Cerebellar nuclear complex (tissue), 1 donor: ENCODE measurements at places on chromosomes 3 and 15.

- DNase-seq, result no peak
Measured at GRCh38 chr3:195692781-195693427, 27.9 kb upstream of the MUC20 start.

GRCh38 chr3:197340521-197340871, 42.1 kb upstream of the DLG1 start:
- DNase-seq, result no peak

DNA sequence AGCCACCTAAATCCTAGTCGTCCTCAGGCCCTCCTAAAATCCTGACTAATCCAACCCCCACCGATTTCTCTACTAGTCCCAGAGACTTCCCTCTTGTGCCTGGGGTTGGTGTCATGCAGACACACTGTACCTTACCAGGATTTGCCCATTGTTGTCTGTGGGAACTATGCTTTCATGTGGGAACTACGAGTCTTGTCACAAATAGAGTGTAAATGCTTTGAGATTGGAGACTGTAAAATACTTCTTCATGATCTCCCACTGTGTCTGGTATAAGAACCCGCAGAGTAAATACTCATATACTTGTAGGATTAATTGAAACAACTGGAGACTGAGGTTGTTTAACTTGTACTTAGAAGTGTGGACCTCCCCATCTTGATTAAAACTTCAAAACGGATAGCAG, 11.2 kb downstream of the B3GNT5 start:
- DNase-seq, result no peak

- no peak for DNase-seq
Measured at GRCh38 chr3:183074261-183074660, 25.0 kb downstream of the MCCC1 start.

DNA sequence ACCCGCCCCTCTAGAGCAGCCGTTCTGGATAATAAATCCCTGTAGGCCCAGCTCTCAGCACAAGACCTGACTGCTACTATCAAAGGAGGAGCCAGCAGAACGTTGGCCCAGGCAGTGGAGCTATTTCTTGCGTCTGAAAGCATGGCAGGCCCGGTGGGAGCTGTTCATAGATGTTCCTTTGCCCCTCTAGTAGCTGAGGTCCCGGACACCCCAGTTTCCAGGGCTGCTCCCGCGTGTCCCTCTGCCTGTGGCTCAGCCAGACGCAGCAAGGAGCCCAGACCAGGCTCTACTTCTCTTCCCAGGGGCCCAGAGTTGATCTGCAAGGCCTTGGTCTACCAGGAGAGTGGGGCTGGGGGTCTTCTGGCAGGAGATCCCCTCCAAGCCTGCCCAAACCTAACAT, 76.1 kb downstream of the FAM174B start:
- no peak for DNase-seq

GRCh38 chr3:104040896-104041295, 1325.8 kb upstream of the ALCAM start:
- DNase-seq, result no peak

GRCh38 chr15:70508561-70509281, 254.6 kb downstream of the UACA start:
- DNase-seq, result no peak

- no peak for DNase-seq
Measured at GRCh38 chr3:159441279-159441678, 547.4 kb upstream of the IL12A start.

DNA sequence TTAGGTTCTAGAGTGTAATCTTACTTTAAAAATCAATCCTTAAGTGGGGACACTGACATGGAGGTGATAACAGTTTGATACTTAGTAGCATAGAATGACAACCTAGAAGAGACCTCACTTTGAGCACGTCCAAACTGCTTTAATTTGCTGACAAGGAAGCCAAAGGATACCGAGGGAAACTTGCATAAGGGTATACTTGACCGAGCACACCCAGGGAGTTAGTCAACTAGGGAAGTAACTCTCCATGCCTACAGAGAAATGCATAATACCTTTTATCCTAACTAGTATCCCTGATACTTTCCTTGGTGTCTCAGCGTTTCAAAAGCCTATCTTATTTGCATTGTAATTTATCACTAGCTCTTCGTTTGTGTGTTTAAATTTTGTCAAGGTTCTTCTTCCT, 5.5 kb upstream of the TPRG1 start:
- DNase-seq, result no peak

GRCh38 chr15:63212050-63213004, 22.9 kb downstream of the RAB8B start:
- no peak for DNase-seq

- DNase-seq, result no peak
Measured at GRCh38 chr15:81317642-81318017, 6.3 kb downstream of the STARD5 start.

DNA sequence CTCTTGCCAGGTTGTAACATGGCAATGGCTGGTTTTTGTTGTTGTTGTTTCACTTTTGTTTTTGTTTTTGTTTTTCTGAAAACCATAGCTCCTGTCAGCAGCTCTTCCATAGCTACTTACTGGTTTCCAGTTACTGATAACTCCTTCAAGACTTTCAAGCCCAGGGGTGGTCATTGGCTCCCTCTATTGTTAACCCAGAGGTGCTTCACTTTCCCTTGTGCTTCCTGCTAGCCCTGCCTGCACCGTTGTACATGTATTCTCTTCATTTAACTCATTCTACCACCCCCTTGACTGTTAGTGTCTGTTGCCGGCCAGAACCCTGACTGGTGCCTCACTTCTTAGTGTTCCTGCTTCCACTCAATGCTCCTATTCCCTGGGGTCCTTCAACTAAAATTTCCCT, 4.2 kb upstream of the TRAT1 start:
- DNase-seq, result no peak

DNA sequence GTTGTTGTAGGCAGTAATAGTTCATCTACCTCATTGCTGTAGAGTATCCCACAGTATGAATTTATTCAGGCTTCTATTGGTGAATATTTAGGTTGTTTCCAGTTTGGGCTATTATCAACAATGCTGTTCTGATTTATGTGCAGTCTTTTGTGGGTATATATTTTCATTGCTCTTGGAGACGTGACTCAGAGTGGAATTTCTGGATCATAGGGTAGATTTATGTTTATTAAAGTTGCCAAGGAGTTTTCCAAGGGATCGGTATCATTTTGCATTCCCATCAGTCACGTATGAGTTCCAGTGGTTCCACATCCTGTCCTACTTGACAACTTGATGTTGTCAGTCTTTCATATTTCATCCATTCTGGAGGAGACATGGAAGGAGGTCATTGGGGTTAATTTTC, 8.4 kb upstream of the HRH1 start:
- no peak for DNase-seq

GRCh38 chr15:101064795-101065569, 145.8 kb downstream of the LRRK1 start:
- DNase-seq, result no peak

- no peak for DNase-seq
Measured at GRCh38 chr3:75237477-75237876, 426.7 kb upstream of the FRG2C start.

DNA sequence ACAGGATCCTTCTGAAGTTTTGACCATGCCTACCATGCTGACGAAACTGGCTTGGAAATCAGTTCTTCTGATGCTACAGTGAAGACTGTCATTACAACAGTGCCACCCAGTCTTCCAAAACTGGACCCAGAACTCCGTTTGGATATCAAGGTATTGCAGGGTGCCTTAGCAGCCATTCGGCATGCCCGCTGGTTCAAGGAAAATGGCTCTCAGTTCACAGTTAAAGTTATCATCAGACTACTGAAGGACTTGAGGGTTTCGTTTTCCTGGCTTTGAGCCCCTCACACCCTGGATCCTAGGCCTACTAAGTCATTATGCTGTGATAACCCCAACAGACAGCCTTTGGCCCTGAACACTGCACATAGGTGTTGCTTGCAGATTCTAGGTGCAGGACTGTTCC, 351.0 kb downstream of the MAGI1 start:
- no peak for DNase-seq

GRCh38 chr3:73271-73670, 123.3 kb upstream of the CHL1 start:
- DNase-seq, result no peak

- no peak for DNase-seq
Measured at GRCh38 chr3:101779822-101780381, 891 bp downstream of the NXPE3 start.

DNA sequence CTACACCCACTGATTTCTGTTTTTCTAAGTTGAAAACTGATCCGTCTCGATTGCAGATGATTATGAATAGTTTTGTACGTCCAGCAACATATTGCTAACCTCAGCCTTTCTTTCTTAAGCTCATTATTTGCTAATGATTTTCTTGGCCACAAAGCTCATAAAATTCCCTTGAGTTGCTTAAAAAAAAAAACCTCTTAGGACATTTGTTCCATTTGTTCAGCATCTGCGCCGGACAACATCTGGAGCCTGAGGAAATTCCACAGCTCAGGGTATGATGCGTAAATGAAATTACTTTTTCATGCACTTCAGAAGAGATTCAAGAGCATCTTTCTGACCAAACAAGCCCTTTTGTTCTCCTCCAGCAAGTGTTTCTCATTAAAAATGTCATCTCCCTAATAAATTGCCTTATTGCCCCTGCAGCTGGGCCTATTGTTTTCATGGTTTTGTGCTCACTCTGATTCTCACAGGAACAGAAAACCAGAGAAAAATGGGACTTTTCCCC, 249.1 kb upstream of the MCTP2 start:
- DNase-seq, result no peak

- no peak for DNase-seq
Measured at GRCh38 chr15:77028451-77029165, 33.7 kb downstream of the PSTPIP1 start.

DNA sequence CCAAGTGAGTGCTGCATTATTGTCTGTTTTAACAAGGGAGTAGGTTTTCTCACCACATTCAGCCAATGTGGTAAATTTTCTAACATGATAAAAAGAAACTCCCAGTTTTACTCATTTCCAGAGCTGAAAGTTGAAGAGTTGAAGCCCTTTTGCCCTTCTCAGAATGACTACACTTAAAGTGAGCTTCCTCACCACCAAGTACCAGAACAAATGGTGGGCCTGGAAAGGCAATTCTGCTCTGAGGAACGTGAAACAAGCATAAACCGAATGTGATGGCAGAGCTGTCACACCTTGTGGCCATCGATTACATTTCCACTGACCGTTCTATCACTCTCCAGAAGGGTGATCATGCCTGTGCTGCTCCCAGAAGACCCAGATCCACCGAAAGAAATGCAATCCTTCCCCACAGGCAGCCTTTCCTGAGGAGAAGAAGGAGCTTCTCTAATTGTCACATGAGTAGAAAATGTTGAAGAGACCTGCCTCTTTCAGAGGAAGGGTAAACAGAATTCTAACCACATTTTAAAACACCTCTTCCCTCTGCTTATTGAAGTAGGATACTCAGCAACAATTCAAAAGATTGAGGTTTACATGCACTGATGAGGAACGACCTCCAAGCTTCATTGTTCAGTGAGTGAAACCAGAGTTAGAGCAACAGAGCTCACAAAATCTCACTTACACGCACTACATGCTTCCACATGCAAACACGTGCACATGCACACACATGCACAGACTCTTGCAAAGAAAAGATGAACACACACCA, 21.4 kb upstream of the CCR9 start:
- no peak for DNase-seq

GRCh38 chr15:56534728-56535127, 69.8 kb upstream of the MNS1 start:
- no peak for DNase-seq

DNA sequence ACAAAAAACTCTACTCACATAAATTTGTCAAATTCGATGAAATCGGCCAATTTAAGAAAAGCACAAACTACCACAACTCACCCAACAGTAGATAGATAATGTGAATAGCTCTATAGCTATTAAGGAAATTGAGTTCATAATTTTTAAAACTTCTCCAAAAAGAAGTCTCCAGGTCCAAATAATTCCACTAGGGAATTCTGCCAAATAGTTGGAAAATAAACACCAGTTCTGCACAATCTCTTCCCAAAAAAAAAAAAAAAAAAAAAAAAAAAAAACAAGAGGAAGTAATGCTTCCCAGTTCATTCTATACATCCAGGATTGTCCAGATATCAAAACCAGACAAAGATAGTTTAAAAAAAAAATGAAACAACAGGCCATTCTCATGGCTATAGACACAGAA, 164.2 kb downstream of the POLR2M start:
- no peak for DNase-seq

- DNase-seq, result no peak
Measured at GRCh38 chr15:42724276-42724675, 12.7 kb downstream of the CDAN1 start.

GRCh38 chr3:20146301-20146700, 39.7 kb downstream of the SGO1 start:
- DNase-seq, result no peak

DNA sequence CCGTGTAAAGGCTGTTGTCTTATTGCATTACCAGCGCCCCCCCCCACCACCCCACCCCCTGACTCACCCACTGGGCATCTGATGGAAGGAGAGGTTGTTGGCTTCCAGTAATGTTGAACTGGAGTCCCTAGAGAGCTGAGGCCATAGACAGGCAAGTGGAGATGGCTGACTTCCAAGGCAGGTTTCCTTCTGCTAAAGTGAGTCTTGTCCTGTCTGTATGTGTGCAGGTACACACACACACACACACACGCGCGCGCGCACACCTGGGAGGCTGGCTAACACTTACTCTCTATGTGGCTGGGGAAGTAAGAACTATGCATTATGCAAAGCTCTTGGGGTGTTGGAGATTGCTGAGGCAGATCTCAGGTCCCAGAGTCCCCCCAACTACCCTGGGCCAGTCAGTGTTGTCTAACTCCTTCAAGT, 1.6 kb upstream of the KY start:
- DNase-seq, result no peak

- no peak for DNase-seq
Measured at GRCh38 chr3:23940775-23941174, 4.3 kb upstream of the NR1D2 start.

DNA sequence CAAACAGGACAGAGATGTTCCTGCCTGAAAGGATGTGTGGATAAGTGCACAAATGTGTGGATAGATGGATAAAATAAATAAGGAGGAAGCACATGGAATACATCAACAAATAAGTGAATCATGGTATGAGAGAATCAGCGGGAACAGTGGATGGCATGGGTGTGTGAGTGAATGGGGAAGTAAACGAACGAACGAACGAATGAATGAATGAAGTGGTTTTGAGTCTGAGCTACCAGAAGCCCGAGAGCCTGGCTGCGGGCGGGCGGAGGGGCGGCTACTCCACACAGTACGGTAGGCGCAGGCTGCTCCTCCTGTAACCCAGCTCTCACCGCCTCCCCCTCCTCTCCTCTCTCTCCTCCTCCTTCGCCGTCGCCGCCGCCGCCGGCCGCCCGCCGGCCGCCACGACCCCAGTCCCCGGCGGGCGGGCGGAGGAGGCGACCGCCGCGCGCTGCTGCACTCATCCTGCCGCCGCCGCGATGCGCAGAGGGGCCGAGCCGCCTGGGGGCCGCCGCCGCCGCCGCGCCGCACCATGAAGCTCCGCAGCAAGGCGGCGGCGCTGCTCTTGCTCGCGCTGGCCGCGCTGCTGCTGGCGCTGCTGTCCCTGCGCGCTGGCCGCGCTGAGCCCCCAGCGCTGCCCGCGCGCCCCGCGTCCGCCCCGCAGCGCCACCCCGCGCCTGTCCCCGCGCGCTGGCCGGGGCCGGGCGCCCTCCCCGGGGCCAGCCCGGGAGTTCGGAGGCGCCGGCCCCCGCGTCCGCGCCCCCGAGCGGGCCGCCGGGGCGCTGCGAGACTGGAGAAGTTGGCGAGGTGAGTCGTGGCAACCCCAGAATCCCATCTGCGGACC, at the start of gene GXYLT2:
TSS of gene GXYLT2 (plus strand) at position 342 of the 841 bp plus-strand sequence. CDS start at position 530, 188 bp downstream.
- DNase-seq, result no peak
